ENCODE measurements at places on chromosomes 2 and 18.
A peak's percentile ranks its signal among the peaks of the same experiment; 100 is the strongest.

DNA sequence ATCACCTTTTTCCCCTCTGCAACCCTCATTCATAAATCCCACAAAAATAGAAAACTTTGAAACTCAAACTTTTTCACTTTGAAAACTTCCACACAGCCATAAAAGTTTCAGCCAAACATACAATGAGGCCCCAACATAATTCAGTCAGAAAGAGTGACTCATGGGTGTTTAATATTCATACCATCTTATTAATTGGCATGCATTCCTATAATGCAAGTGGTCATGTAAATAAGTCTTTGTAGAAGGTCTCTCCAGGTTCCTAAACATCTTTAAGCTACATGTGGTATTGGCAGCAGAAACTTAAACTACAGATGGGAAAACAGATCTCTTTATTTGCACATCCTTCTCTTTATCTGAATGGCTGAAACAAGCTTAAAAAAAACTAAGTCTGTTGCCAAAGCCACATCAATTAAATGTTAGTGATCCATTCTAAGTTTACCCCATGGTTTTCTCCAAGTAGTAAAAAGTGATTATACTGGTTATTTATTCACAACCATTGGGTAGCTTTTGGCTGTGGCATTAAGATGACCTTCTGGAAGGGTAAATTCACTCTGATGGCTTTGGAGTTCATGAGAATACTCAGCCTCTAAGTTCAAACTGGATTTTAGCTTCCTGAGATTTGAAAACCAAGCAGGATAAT, 70.2 kb upstream of the LYPD1 start:
- no peak for DNase-seq

DNA sequence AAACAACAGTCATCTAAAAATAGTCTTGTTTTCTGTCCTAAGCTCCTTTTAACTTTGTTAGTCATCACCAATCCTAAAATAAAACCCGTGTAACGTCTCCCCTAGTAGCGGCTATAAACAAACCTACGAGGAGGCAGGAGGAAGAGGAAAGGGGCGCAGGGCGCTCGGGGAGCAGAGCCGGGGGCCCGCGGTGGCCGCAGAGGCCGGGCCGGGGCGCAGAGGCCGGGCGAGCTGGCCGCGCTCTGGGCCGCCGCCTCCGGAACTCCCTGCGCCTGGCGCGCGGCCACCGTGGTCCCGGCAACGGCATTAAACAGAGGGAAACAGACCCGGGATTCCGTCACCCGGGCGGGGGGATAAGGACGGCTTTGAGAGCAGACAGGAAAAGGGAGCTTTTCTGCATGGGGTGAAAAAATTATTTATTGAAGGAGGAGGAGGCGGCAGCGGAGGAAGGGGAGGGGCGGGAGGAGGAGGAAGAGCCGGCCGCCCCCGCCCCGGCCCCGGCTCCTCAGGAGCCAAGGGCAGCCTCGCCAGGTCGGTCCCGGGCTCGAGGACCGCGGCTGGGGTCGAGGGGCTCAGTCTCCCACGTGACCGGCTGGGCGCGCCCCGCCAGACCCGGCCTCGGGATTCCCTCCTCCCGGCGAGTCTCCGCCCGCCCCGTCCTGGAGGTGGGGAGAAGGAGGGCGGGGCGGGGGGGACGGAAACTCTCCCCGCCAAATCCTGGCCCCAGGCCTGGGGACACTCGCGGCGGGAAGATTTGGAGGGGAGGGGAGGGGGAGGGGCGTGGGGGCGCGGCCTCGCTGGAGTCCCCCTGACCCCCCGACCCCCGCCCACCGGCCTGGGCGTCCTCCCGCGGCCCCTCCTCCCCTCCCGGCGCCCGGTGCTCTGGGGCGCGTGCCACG, 1.8 kb upstream of the NFATC1 start:
- no peak for DNase-seq

DNA sequence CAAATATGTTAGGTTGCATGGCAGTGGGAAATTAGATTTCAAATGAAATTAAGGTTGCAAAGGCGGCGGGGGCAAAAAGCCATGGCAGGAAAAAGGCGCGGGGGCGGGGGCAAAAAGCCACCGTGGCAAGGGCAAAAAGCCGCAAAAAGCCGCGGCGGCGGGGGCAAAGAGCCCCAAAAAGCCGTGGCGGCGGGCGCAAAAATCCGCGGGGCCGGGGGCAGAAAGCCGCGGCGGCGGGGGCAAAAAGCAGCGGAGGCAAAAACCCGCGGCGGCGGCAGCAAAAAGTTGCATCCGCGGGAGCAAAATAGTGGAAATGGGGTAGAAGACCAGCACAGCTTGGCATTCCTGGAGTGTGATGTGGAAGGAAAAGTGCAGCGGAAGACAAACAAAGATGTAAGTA, 417.1 kb downstream of the ANKRD30B start:
- DNase-seq = no peak

GRCh38 chr2:128357506-128358370, 39.1 kb upstream of the HS6ST1 start:
- DNase-seq = no peak

- DNase-seq = no peak
These were observed 110.0 kb upstream of the KLF7 start for GRCh38 chr2:207275779-207276178.

- no peak for DNase-seq
These were observed 520.6 kb downstream of the TNS1 start for GRCh38 chr2:217482056-217482710.

DNA sequence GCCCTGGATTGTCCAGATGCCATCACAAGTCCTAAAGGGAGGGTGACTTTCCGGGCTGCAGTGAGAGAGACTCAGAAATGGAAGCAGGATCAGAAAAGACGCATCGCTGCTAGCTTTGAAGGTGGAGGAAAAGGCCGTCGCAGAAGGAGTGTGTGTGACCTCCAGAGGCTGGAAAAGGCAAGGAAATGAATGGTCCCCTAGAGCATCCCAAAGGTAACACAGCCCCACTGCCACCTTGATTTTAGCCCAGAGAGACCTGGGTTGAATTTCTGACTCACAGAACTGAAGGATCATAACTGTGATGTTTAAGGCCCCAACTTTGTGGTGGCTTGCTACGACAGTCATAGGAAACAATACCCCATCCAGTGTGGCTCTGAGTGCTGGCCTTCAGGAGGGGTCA, 8.6 kb upstream of the NCK2 start:
- no peak for DNase-seq

- DNase-seq = peak; percentile 22
These were observed 375.1 kb upstream of the ID2 start for GRCh38 chr2:8306530-8307351.

DNA sequence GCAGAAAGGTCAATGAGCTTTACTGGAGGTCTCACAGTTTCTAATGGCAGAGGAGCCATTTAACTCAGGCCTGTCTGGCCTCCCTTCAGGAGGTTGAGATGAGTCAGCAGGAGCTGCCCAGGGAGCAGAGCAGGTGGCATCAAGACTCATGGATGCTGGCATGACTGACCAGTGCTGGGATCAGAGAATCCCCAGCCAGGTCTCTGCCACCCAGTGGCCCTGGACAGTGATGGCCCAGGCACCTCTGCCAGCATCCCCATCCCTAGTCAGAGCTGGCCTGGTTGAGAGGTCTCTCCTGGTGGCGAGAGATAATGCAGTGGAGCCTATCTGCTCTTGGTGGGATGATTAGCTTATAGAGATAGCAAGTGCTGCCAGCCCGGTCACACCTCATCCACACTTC, 43.1 kb downstream of the GYPC start:
- no peak for DNase-seq

DNA sequence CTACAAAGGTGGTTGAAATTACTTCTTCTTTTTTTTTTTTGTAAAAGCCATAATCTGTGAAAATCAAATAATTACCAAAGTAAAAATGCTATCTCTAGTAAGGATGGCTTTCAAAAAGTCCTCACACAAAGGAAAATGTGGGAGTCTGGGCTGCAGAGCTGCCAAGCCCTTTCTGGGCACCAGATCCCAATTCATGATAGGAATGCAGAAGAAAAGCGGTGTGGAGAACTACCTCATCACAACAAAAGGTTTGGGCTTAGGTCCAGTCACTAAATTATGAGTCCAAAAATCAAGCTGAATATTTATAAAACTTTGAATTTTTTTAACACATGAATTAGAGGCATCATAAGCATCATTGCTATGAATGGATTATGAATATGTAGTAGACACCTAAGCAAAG, 30.8 kb upstream of the EPHA4 start:
- DNase-seq = no peak

GRCh38 chr2:109322111-109322510, 193.1 kb downstream of the SH3RF3 start:
- no peak for DNase-seq

GRCh38 chr2:105744909-105745853, at the start of gene NCK2:
Gene NCK2, plus strand, starts transcription at chr2:105744912. Its CDS starts 110,152 bp downstream, at chr2:105855064.
- DNase-seq = no peak

- DNase-seq = no peak
These were observed 4.3 kb downstream of the FRZB start for GRCh38 chr2:182862091-182862490.

DNA sequence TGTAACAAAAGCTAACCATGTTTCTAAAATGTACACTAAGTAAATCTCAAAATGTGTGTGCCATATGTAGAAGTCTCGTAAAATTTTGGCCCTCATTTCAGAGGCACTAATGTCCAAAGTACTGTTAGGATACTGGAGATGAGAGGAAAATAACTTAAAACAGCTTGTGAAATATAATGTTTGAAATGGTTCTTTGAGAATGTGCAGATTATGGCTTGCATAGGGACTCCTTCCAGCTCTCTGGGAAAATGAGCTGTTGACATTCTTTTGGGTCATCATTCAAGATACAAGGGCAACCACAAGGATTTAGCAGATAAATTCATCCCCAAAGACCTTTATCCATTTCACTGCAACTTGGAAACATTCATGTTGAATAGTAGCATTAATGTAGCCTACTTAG, 38.1 kb upstream of the OTX1 start:
- no peak for DNase-seq

DNA sequence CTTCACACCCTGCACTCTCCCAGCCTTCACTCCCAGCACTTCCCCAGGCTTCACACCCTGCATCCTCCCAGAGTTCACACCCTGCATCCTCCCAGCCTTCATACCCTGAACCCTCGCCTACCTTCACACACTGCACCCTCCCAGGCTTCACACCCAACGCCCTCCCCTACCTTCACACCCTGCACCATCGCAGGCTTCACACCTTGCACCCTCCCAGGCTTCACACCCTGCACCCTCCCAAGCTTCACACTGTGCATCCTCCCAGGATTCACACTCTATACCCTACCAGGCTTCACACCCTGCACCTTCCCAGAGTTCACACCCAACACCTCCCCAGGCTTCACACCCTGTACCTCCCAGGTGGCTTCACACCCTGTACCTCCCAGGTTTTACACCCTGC, 448.7 kb upstream of the MYT1L start:
- no peak for DNase-seq

GRCh38 chr2:143787674-143788073, 658.5 kb downstream of the ARHGAP15 start:
- no peak for DNase-seq

- no peak for DNase-seq
These were observed 49.6 kb downstream of the ZEB2 start for GRCh38 chr2:144470334-144470733.

All from HS-27A (cell line).